ENCODE measurements at places on chromosomes 2 and 18. TPM values are rescaled to one million over a fixed set of nuclear protein-coding genes. Genes with fewer than 3 reads are reported as not detected.
A peak's percentile ranks its signal among the peaks of the same experiment; 100 is the strongest.

- no peak for DNase-seq
Measured at GRCh38 chr2:9547262-9547991, 8.2 kb downstream of the ADAM17 start.

Gene CPS1
- 21.6 TPM for polyA plus RNA-seq

- no peak for DNase-seq
Measured at GRCh38 chr2:95361216-95361980, 41.1 kb upstream of the FAHD2A start.

Gene WNT6
- polyA plus RNA-seq: 2.7 TPM

Gene ACKR3
- 52.8 TPM for polyA plus RNA-seq

DNA sequence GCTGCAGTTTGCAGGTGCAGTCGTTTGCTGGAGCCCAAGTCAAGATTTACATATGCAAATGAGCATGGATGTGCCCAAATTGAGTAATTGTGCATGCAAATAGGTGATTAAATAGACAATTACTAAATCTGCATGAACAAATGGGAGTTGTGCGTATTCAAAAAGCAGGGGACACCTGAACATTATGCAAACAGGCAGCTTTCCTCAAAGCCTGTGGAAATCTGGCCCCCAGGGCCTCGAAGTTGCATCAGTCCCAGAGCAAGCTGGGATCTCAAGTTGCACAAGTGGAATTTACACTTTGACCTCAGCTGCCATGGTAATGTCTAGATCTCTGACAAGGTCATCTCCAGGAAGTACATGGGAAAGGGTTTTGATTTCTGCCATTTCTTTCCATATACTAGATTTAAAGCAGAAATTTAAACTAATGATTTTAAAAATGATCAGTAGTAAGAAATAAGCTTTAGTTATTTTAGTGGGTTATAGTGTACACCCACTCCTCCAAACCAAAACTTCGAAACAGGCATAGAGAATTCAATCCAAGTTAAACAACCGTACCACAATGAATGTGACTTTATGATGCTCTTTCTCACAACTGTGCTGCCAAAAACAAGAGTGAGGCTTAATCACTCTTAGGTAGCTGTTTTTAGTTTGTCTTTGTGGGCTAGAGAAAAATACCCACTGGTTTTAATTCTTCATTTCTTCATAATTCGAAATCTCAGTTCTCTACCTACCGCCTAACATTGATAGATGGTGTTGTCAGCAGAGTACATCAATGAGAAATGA lies 110.7 kb downstream of the RND3 start:
- DNase-seq: no peak

Gene TDRD15
- polyA plus RNA-seq: 4.1 TPM

DNA sequence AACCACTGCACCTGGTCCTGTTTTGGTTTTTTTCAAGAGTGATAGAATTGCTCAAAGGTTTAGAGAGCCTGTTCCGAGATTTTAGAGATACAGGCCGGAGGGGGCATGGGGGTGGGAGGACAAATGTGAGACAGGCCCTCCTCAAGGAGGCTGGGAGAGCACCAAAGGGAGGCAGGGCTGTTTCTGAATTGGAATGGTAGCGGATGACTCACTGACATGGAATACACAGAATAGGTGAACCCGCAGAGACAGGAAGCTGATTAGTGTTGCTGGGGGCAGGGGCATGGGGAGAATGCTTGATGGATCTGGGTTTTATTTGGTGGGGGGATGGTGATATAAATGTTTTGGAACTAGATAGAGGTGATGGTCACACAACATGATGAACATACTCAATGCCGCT lies 111.0 kb upstream of the MGAT5 start:
- no peak for DNase-seq

DNA sequence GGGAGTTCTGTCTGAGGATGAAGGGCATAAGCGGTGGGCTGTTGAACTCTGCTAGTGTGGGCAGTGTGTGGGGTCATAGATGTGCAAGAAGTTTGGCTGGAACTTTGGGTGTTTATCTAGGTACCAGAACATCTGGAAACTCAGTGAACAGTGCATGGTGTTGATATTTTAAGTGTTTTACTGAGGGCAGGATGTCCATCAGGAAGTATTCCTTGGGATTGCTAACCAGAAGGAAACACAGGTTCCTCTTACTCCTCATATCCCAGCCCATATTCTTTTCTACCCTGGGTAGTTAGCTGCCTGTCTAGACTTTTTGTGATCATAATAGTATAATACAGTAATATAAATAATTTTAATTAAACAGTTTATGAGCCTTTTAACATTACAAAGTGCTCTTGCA lies 15.5 kb downstream of the BABAM2 start:
- DNase-seq: no peak

GRCh38 chr2:239302808-239303557 lies 97.8 kb downstream of the HDAC4 start:
- peak; percentile 14 for DNase-seq

DNA sequence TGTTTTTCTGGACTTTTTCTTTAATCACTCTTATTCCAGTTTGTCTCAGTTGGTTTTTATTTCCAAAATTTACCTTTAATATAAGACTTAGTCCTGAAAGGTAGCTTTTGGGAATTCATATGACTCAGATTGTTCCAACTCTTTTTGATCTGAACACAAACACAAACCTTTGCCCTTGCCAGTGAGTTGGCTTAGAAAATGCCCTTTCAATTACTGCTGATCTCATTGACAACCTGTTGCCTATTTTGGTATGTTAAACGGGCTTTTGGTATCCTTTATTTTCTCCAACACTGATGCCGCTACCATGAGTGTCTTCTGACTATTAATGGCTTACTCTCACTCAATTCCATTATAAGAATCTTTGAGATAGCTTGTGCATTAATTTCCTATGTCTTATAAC lies 143.4 kb downstream of the GULP1 start:
- DNase-seq: no peak

GRCh38 chr2:40653829-40654228 lies 201.9 kb upstream of the SLC8A1 start:
- no peak for DNase-seq

Gene IL37
- not detected for polyA plus RNA-seq

Gene ERICH2
- 126 TPM for polyA plus RNA-seq

DNA sequence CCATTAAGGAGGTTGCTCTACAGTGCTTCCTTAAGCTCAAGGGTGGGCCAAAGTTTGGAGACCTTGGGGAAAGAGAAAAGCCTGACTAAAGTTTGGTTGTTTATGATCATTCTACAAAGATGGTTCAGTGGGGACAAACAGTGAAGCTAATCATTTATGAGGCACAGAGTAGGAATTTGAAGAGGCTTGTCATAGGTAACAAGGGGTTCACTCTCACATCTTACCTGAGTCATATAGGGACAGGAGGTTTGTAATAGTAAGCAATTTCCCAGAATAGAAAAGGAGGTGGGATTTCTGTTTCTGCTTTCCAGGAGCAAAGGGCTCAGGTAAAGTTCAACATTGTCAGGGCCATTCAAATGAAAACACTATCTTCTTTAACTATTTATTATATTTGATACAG lies 787.9 kb downstream of the CPS1 start:
- DNase-seq: no peak

- DNase-seq: no peak
Measured at GRCh38 chr2:46537046-46537445, 57.7 kb downstream of the TMEM247 start.

Gene VSNL1
- polyA plus RNA-seq: 0.46 TPM
